Right lung (tissue), 10 donors: ENCODE measurements at places on chromosomes 5 and 9. TPM values are rescaled to one million over a fixed set of nuclear protein-coding genes. Genes with fewer than 3 reads are reported as not detected.
A peak's percentile ranks its signal among the peaks of the same experiment; 100 is the strongest.

NUTM2F gene
- not detected for polyA plus RNA-seq

TAF11L5 gene
- polyA plus RNA-seq, result not detected

PCDHAC1 gene
- 0.24 TPM for polyA plus RNA-seq

PSAT1 gene
- 32.8 TPM for polyA plus RNA-seq

TUBB4B gene
- 322 TPM for polyA plus RNA-seq

ATG10 gene
- polyA plus RNA-seq, result 15.3 TPM

KCNN2 gene
- 1.8 TPM for polyA plus RNA-seq

FOXD4 gene
- polyA plus RNA-seq, result 0.34 TPM

PTPRD gene
- polyA plus RNA-seq, result 130 TPM

CARD19 gene
- 15.0 TPM for polyA plus RNA-seq

PLAC8L1 gene
- polyA plus RNA-seq, result 0.87 TPM

MARCOL gene
- not detected for polyA plus RNA-seq

RMI1 gene
- 14.3 TPM for polyA plus RNA-seq

DNA sequence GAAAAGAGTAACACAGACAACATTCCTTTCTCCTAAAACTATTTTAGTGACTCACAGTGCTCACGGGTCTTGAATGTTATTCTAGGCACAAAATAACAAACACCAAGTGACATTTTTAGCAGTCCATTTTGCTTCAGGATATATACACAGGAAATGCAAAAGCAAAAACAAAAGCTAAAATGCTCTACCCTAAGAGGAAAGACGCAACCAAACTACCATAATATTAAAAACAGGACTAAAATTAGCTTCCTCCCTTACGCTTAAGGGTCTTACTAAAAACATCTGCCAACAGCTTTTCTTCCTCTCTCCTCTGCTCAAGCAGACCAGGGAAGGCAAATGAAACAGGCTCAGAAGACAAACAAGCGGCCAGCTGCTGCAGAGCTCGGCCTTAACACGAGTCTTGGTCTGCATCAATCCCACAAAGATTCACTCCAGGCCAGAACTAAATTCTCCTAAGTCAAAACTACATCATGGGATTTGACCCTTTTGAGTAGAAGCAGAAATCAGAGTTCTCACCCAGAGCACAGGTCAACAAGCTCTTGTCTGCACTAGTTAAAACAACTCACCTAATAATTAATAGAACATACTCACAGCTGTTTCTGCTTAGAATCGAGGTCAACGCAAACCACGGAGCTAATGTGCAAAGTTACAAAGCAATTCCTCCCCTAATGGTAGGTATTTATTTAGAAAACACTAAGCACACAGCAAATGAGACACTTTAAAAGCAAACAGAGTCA, 62.3 kb downstream of the RAPGEF1 start:
- DNase-seq, result no peak

GRCh38 chr9:79371948-79372555, 199.7 kb upstream of the TLE4 start:
- DNase-seq, result no peak

DNA sequence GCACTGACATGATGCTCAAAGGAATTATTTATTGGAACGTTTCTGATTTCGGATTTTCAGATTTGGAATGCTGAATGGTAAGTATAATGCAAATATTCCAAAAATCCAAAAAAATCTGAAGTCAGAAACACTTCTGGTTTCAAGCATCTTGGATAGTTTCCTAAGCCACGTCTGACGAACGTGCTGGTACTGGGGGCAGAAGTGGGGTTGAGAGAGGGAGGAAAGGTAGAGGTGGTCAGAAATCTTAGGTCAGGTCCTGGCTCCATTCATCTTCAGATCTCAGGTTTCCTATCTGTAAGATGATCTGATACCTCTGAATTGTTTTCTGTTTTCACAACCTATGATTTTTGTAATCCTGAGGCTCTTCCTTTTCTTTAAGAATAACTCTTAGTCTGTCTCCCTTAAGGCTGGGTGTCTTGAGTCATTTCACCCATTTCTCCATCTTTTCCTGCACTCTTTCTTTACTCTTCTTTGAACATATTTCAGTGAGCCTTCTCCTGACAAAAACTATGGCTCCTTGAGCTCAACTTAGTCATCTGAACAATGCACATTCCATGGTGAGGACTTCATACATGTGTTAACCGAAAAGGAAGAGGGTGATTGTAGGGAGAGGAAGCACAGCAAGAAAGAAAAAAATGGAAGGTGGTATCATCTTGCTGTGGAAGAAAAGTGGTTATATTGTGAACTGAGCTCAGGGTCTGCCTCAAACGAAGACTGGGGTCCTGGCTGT, 3.3 kb downstream of the SGCD start:
- no peak for DNase-seq

GRCh38 chr5:6158974-6159831, 219.1 kb downstream of the MED10 start:
- no peak for DNase-seq

DNA sequence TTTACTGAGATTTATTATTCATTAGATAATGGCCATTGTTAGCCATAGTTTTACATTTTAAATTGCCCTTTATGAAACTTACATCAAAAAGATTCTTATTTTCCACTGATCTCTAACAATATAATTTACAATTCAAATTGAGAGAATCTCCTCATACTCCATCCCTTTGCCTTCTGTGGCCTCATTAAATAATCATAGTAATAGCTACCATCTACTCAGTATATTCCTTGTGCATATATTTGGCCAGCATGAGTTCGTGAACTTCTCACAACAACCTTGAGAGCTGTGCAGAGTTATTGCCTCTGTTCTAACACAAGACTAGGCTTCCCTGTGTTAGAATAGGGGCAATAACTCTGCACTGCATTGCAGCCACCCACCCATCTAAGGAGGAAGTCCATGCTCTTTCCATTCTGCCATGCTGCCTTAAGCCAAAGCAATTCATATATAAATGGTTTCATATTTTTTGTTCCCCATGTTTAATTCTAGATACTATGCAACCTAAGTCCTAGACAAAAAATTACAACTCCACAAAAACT, 99.1 kb downstream of the ADAMTSL1 start:
- no peak for DNase-seq

- no peak for DNase-seq
Measured at GRCh38 chr5:80182809-80183580, 72.9 kb downstream of the SERINC5 start.

DNA sequence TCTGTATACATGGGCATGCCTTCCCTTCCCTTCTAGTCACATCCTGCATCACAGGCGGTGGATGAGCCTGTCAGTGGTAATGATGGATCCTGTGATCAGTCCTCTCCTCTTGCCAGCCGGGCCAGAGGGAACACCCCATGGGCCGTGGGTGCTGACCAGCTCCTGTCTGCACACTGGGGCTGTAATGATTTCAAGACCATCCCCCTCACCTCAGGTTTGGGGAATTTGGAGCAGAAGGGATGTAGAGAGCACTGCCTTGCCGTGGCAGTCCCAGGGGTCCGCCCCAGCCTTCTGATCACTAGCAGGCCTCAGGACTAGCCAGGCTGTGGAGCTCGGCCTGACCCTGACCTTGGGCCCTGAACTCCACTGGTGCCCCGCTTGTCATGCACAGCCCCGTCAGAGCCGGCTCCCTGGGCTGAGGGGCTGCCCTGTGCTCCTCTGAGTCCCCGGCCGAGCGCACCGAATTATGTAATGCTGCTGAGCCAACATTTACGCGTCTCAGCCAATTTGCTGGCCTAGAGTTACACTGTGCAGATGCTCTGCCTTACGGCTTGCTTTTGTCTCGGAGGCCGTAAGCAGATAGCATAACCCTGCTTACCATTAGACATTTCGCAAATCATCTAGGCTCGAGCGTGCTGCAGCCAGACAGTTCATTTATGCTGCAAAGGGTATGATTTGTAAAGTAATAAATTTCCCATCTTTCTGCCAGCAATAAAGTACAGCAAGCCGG, 155.3 kb downstream of the MACROH2A1 start:
- peak; percentile 79 for DNase-seq

- no peak for DNase-seq
Measured at GRCh38 chr5:38660194-38660668, 103.8 kb upstream of the LIFR start.

GRCh38 chr5:1855075-1855474, 27.6 kb downstream of the IRX4 start:
- no peak for DNase-seq

DNA sequence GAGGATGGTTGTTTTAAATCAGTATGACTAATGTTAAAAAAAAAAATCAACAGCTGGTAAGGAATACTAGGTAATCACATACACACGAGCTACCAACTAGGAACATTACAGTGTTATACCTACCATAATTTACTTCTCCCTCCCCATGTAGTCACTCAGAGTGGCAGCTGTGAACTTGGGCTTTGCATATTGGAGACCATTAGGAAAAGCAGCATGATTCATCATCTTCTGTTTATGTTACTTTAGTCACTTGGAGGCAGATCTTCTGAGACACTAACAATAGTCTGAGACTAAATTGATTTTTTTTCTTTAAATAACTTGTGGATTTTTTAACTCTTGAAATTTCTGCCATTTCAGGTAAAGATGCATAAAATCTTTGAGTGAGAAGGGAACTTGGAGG, 141.5 kb upstream of the NR4A3 start:
- no peak for DNase-seq

GRCh38 chr5:56102889-56103288, 108.1 kb upstream of the IL6ST start:
- DNase-seq, result no peak

GRCh38 chr9:121776001-121776738, 124.7 kb downstream of the DAB2IP start:
- no peak for DNase-seq

GRCh38 chr5:178199581-178200434, 4.5 kb upstream of the HNRNPAB start:
- DNase-seq, result no peak

DNA sequence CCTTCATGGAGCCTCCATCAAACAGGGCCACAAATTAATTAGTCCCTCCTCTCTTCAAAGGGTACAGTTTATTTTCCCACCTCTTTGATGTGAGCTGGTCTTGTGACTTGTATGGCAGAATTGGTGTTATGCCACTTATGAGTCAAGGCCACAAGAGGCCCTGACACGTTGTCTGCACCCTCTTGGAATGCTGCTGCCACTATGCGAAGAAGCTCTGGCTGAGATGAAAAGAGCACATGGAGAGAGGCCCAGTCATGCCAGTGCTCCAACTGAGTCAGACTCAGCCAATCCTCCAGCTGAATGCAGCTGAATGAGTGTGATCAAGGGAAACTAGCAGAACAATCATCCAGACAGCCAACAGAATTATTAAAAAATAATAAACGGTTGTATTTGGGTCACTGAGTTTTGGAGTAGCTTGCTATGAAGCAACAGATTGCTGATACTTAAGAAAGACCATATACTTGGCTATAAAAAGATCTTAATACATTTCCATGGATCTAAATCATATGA, 128.3 kb downstream of the MARCHF11 start:
- DNase-seq, result peak; percentile 63

DNA sequence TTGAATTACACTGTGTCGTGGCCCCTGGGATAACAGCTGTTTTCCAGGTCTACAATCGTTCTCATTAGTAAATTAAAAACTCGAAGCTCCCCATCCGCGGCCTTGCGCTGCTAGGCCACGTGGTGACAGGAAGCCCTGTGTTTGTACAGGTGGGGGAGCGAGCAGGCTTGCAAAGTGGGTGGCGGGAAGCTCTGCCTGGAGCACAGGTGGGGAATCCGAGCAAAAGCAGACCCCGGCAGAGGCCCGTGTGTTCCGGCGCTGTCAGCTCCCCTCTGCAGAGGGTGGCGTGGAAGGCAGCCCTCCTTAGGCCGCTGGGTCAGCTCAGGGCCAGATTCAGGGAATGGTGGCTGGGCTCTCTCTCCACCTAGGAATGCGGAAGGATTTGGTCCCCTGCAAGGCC, 59.5 kb upstream of the ERCC6L2 start:
- DNase-seq, result no peak

DNA sequence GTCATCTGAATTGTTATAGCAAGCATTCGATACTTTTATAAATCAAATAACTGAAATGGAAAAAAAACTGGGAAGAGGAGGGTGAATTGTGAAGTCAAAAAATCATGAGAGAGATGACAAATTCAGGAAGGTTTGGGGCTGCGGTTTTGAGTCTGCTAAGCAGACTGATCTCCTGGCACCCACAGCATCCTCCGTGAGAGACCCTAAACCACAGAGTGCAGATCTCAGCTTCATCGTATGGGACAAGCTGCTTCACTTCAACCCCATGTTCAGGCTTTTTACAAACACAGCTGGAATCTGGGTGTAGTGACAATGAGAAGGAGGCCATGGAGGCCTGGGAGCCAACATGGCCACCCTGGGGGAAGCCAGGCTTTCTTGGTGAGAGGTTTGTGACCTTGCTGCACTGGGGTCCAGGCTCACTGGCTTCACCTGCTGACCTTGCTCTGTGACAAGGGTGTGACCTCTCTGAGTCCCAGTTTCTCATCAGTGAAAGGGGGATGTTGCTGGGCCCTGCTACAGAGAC, 19.4 kb downstream of the USP20 start:
- no peak for DNase-seq

DNA sequence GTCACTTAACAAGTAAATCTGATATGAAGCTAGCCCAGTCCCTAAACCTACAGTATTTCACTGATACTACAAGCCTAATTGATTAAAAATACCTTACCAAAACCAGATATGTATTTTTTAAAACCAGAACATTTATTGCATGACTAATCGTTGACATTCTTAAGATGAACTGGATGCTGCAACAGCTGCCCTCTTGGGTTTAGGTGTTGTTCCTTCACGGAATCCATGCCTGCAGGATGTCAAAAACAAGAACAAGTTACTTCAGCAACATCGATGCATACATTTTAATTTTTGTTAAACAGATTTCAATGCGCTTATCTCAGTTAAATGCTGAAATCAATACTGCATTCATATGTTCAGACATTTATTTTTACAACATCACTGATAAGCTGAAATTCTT, 2.7 kb downstream of the RPL37 start:
- DNase-seq, result no peak

DNA sequence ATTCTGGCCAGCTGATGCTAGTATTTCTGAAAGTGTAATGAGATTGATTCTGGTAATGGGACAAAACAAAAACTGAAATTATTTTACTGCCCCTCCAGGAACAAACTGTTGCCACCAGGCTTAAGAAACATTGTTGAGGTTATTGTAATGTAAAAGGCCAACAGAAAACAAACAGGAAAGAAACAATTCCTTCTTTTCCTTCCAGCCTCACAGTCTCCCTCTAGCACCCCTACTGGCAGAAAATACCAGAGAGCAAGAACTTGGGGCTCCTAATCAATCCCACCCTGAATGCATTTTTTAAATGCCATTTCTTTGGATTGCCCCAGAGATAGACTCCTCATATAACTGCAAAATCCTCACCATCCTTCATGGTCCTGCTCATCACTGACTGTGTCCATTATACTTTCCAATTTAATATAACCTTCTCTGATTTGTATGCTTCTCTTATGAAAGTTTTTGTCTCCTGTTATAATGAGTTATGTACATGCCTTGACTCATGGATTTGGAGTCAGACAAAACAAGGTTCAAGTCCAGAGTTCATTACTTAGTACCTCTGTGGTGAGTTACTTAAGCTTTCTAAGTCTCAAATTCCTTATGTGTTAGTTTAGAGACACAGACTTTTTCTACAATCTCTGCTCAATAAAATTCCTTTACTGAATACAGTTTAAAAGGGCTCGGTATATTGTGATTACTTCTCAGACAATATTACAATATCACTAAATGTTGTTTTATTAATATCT, 157.9 kb upstream of the FBN2 start:
- no peak for DNase-seq

- no peak for DNase-seq
Measured at GRCh38 chr5:169656125-169656901, 19.2 kb downstream of the DOCK2 start.
